ENCODE measurements at places on chromosomes 12 and 14. TPM values are rescaled to one million over a fixed set of nuclear protein-coding genes. Genes with fewer than 3 reads are reported as not detected.
A peak's percentile ranks its signal among the peaks of the same experiment; 100 is the strongest.

DNA sequence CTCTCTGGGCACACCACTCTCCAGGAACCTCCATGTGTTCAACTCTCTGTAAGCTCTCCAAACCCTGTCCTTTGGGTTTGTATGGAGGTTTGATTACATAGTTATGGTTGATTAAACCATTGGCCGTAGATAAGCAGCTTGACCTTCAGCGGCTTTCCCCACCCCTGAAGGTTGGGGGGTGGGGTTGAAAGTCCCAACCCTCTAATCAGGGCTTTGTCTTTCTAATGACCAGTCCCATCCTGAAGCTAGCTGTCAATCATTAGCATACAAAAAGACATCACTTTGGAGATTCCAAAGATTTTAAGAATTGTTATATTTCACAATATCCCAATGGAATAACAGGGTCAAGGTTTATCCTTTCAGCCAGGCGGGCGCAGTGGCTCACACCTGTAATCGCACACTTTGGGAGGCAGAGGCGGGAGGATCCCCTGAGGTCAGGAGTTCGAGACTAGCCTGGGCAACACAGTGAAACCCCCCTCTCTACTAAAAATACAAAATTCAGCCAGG lies 8.4 kb downstream of the FAM186A start:
- H3K36me3 ChIP-seq: no peaks in the 10 kb centered on the region
- H3K27ac ChIP-seq: no peak overlapping the region
- H3K27me3 ChIP-seq: no peaks in the 10 kb centered on the region
- DNase-seq: no peak
- H3K4me1 ChIP-seq: no peaks in the 10 kb centered on the region
- H3K4me3 ChIP-seq: no peak overlapping the region

DNA sequence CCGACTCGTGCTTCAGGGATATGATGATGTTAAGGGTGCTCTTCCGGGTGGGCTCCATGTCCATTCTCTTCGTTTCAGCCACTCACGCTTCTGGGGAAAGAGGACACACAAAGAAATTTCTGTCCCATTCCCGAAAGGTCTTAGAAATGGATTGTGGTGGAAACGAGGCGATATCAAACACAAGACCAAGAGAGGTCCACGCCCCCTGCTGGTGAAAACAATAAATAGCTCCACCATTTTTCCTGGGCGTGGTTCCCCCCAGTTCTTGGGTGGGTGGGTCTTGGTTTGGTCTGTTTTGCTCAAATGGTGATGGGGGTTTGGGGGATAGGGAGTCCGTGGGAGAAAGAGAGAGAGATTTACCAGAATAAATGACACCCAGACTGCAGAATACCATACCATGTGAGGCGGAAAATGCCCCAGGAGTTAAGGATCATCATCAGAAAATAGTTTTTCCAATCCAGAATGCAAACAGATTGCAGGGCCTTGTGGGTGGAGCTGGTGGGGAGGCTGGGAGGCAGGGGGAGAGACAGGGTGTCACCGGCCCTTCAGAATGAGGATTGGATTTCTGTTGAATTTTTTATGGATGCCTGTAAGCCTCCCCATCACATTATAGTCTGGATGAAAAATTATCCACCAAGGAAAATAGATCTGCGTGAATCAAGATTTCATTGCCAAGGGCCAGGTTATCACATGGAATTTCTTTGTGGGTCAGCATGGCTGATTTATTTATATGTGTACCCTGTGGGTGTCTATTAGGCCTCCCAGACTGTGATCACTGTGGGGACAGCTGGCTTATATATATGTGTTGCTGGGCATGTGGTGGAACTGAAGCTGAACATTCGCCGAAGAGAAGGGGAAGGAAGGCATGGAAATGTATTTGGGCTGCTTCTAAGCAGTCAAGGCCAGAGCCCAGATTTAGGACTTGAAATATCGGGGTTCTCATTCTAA lies 55.8 kb downstream of the SRRM4 start:
- H3K27me3 ChIP-seq: no peaks in the 10 kb centered on the region
- DNase-seq: peak; percentile 17
- no peak overlapping the region for H3K27ac ChIP-seq
- H3K4me3 ChIP-seq: no peak overlapping the region
- H3K4me1 ChIP-seq: no peaks in the 10 kb centered on the region

GRCh38 chr14:81285245-81285644 lies 64.5 kb upstream of the GTF2A1 start:
- no peaks in the 10 kb centered on the region for H3K4me1 ChIP-seq
- no peak for DNase-seq
- no peak overlapping the region for H3K4me3 ChIP-seq
- no peaks in the 10 kb centered on the region for H3K36me3 ChIP-seq

GRCh38 chr14:91327250-91327595 lies 82.7 kb upstream of the GPR68 start:
- H3K4me3 ChIP-seq: no peak overlapping the region
- no peaks in the 10 kb centered on the region for H3K27me3 ChIP-seq
- DNase-seq: no peak
- peaks cover 88% of the 10 kb centered on the region for H3K36me3 ChIP-seq

DNA sequence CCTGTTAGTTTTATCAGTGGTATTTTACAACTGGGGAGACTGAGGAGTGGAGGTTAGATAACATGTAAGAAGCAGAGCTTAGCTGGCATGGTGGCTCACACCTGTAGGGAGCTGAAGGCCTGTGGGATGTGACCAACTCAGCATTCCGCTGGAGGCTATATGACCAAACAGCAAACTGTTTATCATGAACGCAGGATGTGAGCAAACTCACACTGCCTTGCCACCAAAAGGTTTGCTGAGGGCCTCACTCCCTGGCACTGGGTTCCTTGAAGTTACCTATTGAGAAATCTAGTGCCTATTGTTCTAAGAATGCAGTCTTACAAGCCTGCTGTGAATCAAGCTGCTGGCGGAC lies 23.4 kb downstream of the JKAMP start:
- H3K27ac ChIP-seq: no peak overlapping the region
- H3K4me3 ChIP-seq: no peak overlapping the region
- DNase-seq: no peak
- H3K27me3 ChIP-seq: peaks cover 5% of the 10 kb centered on the region
- peaks cover 7% of the 10 kb centered on the region for H3K4me1 ChIP-seq
- H3K36me3 ChIP-seq: no peaks in the 10 kb centered on the region

DNA sequence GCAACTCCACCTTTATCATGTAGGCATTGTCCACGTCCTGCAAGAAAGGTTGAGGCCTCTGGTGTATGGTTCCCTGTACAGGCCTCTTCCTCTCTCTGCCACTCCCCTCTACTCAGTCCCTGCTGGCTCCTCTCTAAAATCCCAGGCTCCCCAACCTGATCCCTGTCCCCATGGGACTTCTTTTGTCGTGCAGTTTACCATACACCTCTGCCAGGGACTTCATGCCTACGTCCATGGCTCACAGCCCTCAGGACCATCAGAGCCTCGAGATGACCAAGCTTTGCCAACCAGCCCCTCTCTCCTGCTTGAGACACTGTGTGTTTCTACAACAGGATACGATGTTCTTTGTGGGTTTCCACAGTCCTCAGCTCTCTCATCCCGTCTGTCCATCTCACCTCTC lies 2.9 kb downstream of the KRT2 start:
- H3K27ac ChIP-seq: no peak overlapping the region
- no peak for DNase-seq
- no peak overlapping the region for H3K4me3 ChIP-seq
- peaks cover 42% of the 10 kb centered on the region for H3K4me1 ChIP-seq

DNA sequence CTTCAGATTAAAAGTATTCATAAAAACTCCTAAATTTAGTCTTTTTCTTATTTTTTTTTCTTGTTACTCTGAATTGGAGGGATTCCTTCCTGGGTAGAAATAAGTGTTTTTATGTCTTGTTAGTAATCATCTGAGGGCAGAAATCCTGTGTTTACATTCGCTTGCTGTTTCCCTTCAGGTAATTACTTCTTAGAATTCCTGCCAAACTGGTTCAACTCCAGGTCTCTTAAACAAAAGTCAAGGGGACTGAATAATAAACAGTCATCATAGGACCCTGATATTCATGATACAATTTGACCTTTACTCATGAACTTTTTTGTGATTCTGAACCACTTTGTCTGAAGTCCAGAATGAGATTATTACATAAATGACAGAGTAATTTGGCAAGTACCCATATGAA lies 843.9 kb downstream of the FLRT2 start:
- no peaks in the 10 kb centered on the region for H3K36me3 ChIP-seq
- no peak for DNase-seq
- no peak overlapping the region for H3K27ac ChIP-seq
- no peak overlapping the region for H3K4me3 ChIP-seq
- H3K4me1 ChIP-seq: no peaks in the 10 kb centered on the region

- H3K4me3 ChIP-seq: no peak overlapping the region
- no peaks in the 10 kb centered on the region for H3K27me3 ChIP-seq
- no peak for DNase-seq
- no peaks in the 10 kb centered on the region for H3K36me3 ChIP-seq
- peaks cover 58% of the 10 kb centered on the region for H3K4me1 ChIP-seq
- no peak overlapping the region for H3K27ac ChIP-seq
Observed at GRCh38 chr14:63435838-63436237, 107.3 kb downstream of the PPP2R5E start.

The KRT75 gene
- total RNA-seq: not detected

The KRT3 gene
- not detected for total RNA-seq

The SERPINA1 gene
- total RNA-seq: 0.43 TPM
